Activated B cell treated with CpG ODN at 0.5 μM for 24 hours (primary cell): ENCODE measurements at places on chromosomes 1 and 21.

DNA sequence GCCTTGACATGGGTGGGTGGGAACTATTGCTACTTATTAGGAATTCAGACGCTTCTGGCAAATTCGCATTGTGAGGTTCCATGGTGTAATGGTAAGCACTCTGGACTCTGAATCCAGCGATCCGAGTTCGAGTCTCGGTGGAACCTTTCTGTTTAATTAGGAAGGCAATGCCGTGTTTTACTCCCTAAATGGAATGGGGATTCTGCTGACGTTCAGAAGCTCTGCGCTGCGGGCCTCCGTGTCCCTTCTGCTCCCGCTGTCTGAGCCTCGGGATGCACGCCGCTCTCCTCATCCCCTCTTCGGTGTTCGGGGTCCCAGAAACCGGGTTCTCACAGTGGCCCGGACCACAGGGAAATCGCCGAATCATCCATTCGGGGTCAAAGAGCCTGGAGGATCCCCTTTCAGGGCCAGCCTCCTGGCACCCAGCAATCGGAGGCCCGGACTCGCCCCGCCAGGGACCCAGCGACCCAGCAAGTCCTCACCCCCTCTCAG, 280.3 kb downstream of the FAM72C start:
- DNase-seq = no peak

- no peak for DNase-seq
Observed at GRCh38 chr21:35603494-35603893, 456.8 kb downstream of the SETD4 start.

DNA sequence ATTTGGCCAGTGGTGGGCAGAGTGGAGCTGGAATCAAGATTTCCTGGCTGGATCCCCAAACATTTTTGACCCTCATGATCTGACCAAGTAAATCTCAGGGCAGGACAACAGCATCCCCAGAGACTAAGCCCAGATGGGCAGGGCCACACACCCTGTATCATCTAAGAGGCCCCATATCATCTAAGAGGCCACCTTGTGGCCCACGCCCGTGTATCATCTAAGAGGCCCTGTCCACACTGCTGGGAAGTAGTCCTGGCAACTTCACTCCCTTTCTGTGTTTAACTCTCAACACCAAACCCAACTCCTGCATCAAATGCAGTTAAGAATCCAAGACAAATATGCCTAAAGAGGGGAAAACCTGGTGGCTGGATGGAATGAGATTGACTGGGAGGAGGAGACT, 81.6 kb upstream of the SSX2IP start:
- no peak for DNase-seq

- DNase-seq = no peak
Observed at GRCh38 chr1:235504122-235504493, at the start of gene B3GALNT2. B3GALNT2 (minus strand) TSS chr1:235504452; CDS start chr1:235504252, 200 bp downstream.

- DNase-seq = no peak
Observed at GRCh38 chr1:91611483-91611917, 110.8 kb downstream of the CDC7 start.

DNA sequence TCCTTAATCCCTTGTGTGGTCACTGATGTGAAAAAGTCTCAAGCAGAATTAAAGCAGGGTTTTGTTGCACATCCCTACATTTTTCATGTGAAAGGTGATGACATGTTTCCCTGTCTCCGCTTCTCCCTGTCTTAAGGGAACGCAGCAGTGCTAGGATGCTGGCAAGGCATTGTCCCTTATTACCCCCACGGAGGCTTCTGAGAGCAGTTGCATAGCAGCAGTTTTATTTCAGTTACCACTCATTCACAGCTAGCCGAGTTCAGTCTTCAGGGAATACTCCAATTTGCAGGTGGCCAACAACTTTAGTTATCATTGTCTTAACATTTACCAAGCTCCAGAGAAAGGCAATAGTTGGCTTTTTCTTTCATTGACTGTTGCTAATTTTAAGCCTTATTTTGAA, 89.1 kb downstream of the CLEC20A start:
- DNase-seq = no peak

- DNase-seq = no peak
Observed at GRCh38 chr1:230145953-230146476, 79.0 kb downstream of the GALNT2 start.

DNA sequence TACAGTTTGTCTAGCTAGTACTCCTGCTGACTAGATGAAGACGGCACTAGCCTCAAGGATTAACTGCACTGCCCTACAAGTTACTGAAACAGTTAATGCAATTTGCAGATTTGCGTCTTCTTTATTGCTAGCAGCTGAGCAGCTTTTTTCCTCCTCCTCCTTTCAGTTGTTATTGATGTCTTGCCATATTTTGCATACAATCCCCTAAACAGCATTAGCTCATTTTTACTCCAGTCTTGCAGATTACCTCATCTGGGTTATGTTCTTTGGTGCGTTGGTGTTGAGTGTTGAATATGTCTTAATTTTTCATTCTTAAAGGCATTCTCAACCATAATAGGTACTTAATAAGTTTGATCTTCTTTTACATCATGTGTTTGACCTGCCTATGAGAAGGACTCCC, 363.4 kb upstream of the LYPLAL1 start:
- DNase-seq = no peak

DNA sequence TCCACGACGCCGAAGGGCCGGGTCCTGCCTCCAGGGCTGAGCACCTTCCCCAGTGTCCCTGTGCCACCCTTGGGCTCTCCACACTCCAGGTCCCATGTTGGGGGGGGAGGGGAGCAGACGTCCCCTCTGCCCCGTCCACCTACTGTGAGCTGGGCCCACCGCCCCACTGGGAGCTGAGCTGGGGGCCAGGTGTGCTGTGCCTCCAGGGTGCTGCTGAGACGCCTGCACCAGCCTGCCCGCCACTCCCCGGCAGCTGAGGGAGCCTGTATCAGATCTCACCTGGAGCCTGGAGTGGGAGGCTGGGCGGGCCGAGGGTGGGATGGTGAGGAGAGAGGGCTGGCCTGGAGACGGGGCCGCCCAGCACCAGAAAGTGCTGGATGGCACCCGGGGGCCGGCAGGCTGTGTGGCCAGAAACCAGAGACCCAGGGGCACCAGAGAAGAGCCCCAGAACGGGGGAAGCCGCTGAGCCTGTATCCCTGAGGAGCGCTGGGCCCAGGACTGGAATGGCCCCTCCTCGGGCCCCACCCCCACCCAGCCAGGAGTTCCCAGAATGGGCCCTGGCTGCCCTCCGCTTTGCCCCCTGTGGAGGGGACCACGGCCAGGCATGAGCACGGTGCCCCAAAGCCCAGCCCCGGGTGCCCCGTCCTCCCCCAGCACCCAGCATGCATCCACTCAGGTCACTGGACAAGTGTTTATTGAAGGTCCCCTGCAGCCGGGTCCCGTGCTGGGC, 3.4 kb downstream of the TNFRSF18 start:
- peak; percentile 28 for DNase-seq

DNA sequence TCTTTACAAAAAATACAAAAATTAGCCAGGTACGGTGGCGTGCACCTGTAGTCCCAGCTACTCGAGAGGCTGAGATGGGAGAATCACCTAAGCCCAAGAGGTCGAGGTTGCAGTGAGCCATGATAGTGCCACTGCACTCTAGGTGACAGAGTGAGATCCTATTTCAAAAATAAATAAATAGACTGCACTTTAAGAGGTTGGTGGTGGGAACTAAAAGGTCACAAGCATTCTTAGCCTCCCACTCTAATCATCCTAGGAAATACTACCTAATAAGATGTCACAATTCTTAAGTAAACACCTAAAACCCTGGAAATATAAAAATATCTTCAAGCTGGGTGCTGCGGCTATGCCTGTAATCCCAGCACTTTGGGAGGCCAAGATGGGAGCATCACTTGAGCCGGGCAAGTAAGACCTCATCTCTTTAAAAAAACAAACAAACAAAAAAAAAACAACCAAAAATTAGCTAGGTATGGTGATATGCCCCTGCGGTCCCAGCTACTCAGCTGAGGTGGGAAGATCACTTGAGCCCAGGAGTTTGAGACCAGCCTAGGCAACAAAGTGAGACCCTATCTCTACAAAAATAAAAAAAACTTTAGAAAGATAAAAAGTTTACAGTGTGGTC, 4.1 kb downstream of the DCAF8 start:
- no peak for DNase-seq

- no peak for DNase-seq
Observed at GRCh38 chr21:41952568-41953248, 1.1 kb downstream of the C2CD2 start.

DNA sequence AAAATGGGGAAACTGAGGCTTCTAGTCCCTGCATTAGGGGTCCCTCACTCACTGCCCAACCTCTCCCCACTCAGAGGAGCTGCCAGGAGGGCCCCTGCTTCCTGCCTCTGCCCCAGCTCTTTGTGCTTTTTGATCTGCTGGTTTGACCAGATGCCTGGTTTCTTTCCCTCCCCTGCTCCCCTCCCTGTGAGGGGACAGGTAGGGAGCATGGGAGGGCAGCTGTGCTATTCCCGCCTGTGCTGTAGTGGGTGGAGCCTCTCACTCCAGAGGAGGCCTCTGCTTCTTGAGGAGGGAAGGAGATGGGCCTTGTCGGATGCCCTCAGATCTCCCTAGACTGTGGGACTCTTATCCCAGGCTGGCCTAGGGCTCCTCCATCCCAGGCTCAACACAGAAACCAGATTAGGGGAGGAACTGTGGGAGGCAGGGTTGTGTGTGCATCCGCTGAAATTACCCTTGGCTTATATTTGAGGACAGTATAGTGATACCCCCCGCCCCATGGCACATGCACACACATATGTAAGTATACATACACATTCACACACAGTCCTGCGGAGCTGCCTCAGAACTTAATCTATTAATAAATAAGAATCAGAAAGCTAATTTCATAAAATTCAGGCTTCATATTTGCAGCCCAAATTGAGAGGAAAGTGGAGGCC, 4.6 kb downstream of the BOLA1 start:
- no peak for DNase-seq

DNA sequence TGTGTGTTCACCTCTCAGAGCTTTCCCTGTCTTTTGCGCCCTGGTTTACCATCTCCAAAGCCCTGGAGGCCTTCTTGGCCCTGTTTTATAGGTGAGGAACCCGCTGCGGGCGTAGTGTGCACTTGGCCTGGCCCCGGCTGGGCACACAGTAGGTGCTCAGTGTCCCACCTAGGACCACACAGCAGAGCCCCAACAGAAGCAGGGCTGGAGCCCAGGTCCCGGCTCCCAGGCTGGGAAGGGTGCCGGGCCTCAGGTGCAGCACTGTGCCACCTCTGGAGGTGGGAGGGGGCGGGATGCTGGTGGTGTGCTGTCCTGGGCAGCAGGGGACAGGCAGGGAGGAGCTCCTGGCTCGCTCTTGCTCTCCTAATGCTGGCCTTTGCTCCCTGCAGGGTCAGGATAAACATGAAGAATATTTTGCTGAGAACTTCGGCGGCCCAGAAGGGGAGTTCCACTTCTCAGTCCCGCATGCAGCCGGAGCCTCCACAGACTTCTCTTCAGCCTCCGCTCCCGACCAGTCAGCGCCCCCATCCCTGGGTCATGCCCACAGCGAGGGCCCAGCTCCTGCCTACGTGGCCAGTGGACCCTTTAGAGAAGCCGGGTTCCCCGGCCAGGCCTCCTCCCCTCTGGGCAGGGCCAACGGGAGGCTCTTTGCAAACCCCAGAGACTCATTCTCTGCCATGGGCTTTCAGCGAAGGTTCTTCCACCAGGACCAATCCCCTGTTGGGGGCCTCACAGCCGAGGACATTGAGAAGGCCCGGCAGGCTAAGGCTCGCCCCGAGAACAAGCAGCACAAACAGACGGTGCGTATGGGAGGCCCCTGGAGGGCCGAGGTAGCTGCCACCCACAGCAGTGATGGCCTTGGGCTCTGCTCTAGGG, 24.8 kb downstream of the COQ8A start:
- no peak for DNase-seq

DNA sequence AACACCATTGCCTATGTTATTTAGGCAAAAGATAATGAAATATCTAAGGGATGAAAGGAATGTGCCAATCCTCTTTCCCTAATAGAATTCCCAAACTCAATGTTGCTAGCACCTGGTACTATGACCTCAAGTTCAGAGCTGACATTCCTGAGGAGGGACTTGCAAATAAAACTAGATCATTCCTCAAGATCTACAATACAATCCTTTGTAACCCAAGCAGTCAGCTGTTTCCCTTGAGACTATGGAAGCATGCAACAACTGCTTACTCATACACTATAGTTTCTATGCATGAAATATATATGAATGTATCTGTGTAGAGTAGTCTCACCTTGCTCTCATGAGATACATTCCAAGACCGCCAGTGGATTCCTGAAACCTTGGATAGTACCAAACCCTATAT, 65.0 kb downstream of the ABL2 start:
- no peak for DNase-seq

- DNase-seq = no peak
Observed at GRCh38 chr21:42921927-42922326, 3.5 kb downstream of the ERVH48-1 start.

DNA sequence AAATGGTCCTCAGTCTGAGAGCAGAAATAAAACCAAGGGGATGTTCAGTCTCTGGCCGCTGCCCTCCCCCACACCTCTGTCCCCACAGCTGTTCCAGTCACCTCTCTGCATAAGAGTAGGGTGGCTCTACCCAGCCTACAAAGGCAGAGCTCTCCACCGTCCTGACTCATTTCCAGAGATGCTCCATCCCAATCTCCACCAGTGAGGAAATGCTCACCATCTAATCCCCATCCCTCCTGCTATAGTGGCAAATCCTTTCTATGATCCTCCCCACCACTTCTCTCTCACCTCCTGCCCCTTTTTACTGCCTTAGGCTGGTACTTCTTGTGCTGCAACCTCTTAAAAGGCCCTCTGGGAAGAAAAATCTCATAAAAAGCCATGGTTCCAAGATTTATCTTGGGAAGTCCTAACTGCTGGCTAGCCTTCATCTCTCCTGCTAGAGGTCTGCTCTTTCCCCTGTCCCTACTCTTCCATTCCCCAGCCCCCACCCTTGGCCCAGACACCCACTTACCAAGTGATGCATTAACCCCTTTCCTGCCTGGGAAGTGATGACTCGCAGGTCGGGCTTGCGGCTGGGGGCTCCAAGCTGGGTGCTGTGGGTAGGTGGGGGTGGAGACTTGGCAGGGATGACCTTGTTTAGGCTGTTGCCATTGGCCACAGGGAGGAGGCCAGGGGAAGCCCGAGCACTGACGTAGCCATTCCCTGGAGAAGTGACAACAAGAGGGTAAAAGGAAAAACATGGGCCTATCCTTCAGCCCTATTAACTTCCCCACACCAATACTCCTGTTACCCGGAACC, 23.9 kb downstream of the MEF2D start:
- no peak for DNase-seq

DNA sequence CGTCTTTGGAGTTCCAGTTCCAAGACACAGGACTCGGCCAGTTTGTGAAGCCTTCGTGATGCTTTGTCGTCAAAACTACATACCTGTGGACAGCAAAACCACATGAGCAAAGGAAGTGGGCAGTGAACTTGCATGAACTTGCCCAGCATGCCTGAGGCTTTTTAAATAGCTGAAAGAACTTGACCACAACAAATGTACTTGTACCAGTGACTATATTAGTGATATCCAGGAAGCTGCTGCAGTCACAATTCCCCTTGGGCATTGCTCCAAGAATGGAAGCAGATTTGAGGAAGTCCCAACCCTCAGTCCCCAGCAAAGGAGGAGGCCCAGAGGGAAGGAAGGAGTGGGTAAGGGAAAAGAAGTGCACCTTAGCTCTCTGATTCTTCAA, 2.6 kb downstream of the FUCA1 start:
- DNase-seq = no peak
